ENCODE measurements at places on chromosomes 13 and 19.

DNA sequence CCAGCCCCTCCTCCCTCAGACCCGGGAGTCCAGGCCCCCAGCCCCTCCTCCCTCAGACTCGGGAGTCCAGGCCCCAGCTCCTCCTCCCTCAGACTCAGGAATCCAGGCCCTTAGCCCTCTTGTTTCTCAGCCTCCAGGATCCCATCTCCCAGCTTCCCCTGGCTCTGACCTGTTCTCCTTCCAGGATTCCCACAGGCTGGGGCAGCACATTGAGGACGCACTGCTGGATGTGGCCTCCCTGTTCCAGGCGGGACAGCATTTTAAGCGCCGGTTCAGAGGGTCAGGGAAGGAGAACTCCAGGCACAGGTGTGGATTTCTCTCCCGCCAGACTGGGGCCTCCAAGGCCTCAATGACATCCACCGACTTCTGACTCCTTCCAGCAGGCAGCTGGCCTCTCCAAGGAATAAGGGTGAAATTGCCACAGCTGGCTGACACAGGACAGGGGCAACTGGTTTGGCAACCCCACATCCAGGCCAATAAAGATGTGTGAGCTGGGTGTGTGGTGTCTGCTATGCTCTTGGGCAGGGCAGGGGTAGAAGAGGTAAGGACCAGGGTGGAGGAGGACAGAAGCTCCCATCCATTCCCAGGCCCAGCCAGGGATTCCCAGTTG lies 22.4 kb downstream of the CPT1C start:
- DNase-seq: no peak

DNA sequence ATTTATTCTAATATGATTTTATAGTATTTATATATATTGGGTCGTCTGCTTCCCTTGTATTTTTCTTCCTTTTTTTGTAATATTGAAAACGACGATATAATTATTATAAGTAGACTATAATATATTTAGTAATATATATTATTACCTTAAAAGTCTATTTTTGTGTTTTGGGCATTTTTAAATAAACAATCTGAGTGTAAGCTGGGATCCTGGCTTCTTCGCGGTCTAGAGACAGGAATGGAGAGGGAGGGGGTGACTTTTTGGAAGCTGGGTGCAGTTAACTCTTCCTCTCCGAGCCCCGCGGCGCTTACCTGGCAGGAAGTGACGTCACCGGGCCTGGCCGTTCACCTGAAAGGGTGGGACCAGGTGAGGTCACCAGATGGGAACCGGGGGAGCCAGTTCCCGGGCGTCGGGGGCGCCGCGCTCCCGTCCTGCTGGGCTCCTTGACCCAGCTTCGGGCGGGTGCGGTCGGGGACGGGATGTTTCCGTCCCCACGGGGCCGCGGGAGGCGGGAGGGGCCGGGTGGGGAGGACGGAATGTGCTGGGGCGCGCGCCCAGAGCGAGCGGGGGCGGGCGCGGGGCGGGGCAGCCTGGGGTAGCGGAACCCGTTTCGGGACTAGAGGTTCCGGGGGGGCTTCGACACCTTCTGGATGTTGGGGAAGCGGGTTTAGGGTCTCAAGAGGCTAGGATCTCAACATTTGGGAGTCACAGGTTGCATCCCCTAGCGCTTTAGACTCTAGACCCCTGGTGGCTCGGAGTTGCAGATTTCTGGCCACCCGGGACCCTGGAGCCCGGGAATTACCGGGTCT lies 2.8 kb downstream of the ZFP36 start:
- DNase-seq: peak; percentile 94

GRCh38 chr13:27599845-27600553 lies 20.3 kb downstream of the LNX2 start:
- no peak for DNase-seq

- peak; percentile 2 for DNase-seq
These were observed 59.1 kb upstream of the TNFRSF19 start for GRCh38 chr13:23510979-23511735.

DNA sequence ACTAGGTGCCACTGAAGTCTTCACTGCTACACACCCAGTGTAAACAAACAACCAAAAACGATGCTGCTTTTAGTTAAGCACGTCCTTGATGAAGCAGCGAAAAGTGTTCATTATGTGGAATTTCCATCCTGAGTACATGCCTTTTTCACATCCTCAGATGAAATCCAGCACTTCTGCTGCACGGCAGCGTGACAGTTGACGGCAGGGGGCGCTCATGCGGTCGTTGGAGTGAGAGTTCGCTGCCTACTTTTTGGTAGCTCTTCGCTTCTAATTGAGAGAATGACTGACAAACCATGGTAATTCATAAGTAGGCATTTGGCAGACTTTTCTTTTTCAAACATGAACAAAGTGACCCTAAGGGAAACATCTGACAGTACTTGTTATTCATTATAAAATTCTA lies 1124.9 kb downstream of the EFNB2 start:
- peak; percentile 19 for DNase-seq

GRCh38 chr13:114115191-114115671 lies 17.2 kb downstream of the RASA3 start:
- DNase-seq: no peak

DNA sequence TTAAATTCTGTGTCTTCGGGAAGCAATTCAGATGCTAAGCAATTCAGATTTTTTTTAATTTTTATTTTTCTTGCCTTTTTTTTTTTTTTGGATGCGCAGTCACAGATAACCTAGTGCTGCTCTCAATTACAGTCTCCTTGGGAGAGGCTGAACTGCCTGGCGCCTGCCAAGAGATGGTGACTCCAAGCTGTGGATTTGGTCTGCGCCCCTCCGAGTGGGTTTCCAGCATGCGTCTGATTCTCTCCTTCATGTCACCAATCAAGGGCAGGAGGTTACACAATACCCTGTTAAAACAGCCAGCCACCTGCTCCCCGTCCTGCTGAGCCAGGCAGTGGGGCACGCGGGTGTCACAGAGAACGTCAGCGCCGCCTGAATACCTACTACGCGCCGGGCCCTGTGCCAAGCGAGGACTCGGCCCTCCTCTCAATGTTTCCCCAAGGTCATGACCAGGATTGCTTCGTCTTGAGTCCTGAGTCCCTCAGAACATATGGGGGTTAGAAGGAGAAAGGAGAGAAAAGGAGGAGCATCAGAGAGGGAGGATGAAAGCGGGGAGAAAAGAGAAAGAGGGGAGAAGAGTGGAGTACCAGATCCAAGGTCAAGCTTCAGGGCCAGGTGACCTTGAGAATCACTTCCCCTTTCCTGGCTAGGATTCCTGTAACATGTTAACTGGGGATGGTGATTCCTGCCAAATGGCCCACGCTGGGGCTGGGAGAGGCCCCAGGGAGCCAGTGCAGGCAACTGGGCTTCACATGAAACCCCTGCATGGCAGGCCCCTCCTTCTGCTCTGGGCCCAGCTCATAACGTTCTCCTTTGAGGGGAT lies 213.6 kb downstream of the URI1 start:
- DNase-seq: no peak
